Stimulated activated naive CD4-positive, alpha-beta T cell (primary cell): ENCODE measurements at places on chromosomes 5 and 9.

- DNase-seq: no peak
Measured at GRCh38 chr9:135326633-135327152, 152.9 kb upstream of the PPP1R26 start.

DNA sequence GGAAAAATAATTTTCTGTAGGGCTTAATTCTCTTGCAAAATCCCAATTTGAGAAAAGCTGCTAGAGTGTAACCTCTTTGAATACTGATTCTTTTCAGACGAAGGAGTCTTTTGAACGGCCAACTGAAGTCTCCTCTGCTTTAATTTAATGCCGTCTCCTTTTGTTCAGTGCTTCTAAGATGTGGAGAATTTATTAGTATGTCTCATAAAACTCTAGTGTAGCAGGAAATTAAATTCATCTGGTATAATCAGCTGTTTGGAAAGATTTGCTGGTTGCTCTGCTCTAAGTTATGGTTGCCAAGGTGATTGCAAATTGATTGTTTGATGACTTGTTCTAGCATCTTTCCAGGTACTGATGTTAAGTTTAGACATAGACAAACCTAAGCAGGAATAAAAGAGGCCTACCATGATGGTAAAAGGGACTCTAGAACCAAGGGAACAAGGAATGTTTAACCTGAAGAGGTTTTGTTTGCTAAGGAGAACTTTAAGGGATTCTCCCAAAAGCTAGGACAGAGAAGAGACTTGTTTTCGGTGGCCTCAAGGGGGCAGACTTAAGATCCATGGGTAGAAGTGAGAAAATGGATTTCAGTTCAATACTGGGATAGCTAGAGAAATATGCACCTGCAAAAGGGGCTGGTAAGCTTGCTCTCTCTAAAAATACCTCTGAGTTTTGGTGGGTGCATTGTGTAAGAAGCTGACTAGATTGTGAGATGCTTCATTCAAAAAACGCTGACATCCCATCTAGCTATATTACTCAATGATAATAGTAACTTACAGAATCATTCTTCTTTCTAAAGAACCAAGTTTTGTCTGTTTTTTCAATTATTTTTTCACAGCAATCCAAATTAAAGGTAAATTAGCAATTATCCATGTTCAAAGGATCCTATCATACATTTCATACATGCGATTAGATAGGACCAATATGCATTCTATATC is 5.7 kb upstream of the ADRB2 start:
- DNase-seq: no peak

DNA sequence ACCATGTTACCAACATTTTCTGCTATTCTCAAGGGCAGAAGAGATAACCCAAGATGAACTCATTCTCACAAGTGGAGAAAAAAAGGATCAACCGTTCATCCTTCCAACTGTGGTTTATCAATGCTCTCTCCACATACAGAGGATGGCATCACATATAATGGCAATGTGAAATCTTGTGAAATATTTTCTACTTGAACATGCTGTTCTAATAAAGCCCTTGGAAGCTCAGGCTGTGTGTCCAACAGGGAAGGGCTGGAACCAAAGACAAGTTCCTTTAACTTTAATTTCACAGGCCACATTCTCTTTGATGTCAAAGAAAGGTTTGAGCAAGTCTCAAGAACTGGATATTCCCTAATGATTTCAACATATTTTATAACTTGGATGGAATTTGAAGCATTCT is 230.5 kb downstream of the SPOCK1 start:
- no peak for DNase-seq

DNA sequence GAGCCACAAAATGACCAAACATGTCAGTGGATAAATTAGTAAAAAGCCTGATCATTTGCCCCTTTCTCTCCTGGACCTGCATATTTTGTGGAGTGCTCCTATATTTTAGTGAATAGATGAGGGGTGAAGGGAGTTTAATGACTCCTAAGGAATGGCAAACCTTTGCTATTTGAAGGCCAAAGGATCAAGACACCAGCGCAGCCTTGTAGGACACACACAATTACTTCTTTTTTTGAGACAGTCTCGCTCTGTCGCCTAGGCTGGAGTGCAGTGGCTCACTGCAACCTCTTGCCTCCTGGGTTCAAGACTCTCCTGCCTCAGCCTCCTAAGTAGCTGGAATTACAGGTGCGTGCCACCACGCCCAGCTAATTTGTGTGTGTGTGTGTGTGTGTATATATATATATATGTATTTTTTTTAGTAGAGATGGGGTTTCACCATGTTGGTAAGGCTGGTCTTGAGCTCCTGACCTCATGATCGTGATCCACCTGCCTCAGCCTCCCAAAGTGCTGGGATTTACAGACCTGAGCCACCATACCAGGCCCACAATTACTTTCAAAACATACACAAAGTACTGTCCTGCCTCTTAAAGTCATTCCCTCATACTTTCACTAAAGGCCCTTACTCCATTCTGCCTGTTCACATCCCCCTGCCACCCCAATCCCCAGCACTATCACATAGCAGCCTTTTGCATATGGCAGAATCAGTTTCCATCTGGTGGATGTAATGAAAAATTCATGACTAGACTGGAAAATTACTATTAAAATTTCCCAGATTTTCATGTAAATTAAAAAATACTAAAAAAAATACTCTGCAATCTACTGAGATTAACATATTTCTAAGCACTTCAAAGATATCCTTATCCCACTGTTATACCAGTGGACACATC is 60.4 kb downstream of the CSNK1A1 start:
- DNase-seq: no peak

GRCh38 chr5:5063533-5063953 is 76.6 kb upstream of the ADAMTS16 start:
- DNase-seq: no peak

- DNase-seq: no peak
Measured at GRCh38 chr9:133359399-133360175, 3.2 kb downstream of the SURF2 start.

DNA sequence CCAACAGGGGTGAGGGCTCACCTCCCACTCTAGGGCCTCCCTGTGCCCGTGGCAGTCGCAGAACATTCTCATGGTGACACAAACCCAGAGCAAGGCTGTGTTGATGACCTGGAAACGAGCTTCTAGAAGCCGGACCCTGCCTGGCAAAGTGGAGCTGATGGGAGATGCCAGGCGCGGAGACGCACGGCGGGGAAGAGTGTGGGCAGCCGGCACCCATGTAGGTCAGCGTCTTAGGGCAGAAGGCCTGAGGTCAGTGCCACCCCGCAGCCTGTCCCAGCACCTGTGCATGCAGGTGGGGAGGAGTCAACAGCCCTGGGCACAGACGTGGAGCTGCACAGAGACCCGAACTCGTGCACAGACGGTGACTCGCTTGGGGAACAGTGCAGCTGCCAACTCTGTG is 5.4 kb downstream of the SLC6A18 start:
- no peak for DNase-seq

- no peak for DNase-seq
Measured at GRCh38 chr9:19378164-19378563, 1.9 kb downstream of the RPS6 start.

DNA sequence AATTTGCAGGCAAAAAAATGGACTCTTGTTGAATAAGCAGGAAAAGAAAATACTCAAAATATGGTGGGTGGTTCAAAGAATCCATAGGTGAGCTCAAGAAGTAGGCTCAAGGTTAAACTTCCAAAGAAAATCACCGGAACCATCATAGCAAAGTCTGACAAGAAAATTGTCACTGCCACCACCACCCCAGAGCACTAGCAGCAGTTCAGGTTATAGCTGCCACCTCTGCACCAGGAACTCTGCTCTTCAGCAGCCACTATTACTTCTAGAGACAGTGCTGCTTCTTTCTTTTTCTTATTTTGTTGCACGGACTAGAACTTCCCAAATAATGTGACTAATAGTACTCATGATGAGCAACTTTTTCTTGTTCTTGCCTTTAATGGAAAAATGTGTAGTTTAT is 70.3 kb downstream of the SPEF2 start:
- DNase-seq: no peak

DNA sequence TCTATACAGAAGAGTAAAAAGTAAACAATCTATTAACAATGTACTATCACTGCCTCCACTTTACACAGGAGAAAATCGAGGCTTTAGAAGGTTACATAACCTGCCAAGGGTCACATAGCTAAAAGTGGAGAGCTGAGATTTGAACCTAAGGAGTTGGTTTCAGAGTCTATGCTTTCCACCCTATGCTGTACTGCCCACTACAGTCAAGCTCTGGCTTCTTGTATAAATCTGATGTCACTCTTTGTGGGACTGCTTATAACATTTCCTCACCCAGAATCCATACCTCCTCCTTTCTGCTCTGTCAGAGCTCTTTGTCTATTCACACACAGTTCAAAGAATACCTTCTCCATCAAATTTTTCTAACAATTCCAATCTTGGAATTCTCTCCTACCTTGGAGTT is 503.1 kb downstream of the RAB3C start:
- DNase-seq: no peak

- DNase-seq: no peak
Measured at GRCh38 chr9:137220317-137221094, 1.5 kb downstream of the RNF208 start.

DNA sequence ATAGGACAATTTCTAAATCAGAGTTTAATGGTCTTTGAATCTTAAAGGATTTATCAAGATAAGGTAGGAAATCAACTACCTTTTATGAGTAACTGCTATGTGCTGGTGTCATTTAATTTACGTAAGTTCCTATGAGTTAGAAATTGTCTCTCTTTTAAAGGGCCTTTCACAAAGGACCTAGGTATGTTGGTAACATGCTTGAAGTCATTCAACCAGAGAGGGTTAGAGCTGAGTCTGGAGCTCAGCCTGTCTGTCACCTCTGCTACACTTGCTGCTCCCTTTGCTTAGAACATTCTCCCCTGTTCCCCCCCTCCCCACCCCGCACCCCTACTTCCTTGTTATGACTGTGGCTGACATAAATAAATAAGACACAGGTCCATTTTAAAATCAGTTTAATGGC is 190.3 kb upstream of the SEMA6A start:
- no peak for DNase-seq

- DNase-seq: no peak
Measured at GRCh38 chr9:18997151-18997550, 35.9 kb downstream of the SAXO1 start.
